Ureter (tissue), 1 donor: ENCODE measurements at places on chromosomes 1 and 21. TPM values are rescaled to one million over a fixed set of nuclear protein-coding genes. Genes with fewer than 3 reads are reported as not detected.

TMEM269 gene
- total RNA-seq: 0.18 TPM

DNA sequence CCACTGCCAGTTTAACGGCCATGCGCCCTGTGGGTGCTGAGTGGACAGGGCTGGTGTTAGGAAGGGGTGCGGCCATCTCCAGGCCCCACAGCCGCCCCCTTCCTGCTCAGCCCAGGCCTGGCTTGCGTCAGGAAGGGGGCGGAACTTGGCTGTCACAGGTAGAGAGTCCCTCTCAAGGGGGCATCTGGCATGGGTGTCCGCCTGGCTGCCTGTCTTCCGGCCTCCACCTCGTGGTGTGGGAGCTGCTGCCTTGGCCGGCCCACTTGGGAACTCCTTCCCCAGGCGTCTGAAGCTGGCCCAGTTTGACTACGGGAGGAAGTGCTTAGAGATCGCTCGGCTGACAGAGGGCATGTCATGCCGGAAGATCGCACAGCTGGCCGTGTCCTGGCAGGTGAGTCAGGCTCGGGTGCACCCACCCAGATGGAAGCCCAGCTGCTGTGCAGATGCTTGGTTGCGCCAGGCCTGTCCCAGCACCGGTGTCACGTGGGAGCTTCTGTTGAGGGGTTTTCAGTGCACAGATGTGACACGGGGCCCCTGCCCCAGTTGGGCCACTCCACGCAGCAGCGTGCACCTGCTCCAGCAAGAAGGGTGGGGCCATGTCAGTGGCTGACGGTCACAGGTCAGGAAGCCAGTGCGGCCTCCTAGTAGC is 9.1 kb upstream of the ATAD3B start:
- DNase-seq: peak; percentile 80

DNA sequence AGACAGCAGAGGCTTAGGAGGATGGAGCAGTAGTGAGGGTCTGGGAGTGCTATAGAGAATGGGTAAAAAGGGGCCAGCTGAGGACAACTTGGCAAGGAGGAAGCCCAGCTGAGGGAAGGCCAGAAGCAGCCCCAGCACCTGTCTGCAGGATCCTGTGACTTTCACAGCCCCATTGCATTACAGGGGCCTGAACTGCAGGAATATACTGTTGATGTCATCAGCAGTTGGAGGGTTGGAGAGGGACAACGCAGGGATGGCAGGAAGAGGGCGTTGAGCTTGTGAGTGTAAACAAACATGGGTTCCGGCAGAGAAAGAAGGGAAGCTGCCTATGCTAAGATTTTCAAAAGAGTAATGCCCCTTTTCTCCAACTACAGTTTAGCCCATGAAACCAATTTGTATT is 628.5 kb downstream of the SMYD3 start:
- DNase-seq: no peak

GRCh38 chr1:203641503-203641890 is 14.9 kb downstream of the ATP2B4 start:
- DNase-seq: no peak

GRCh38 chr1:211287218-211287617 is 28.1 kb downstream of the RCOR3 start:
- DNase-seq: no peak

DNA sequence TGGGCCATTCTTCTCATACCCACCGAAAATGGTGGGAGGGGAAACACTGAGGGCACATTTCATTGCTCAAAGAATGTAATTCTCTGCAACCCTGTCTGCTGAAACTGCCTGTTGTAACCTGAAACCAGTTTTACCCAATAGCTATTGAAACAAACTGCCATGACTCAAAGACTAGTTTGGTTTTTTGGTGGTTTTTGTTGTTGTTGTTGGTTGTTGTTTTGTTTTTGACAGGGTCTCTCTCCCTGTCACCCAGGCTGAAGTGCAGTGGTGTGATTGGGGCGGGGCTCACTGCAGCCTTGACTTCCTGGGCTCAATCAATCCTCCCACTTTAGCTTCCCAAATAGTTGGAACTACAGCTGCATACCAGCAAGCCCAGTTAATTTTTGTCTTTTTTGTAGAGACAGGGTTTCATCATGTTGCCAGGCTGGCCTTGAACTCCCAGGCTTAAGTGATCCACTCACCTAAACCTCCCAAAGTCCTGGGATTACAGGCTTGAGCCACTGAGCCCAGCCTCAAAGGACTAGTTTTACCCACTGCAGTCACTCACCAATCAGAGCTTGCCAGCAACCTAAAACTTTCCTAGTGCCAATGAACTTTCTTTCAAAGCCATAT is 2.1 kb upstream of the IPP start:
- no peak for DNase-seq

DNA sequence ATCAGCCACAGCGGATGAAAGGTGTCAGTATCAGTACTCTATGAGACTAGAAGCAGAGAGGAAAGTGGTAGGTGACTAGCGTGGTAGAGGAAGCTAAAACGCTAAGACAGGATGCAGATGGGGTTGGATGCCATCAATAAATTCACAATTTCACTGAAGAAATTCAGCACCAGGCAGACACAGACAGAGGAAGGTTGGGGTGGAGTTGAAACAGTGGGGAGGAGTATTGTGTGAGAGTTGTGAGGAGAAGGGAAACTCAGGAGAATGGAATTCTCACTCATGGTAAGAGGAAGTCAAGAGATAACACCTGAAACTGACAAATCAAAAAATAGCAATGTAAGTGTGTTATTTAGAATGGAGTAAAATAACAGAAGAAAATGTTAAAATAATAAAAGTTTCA is 208.5 kb upstream of the DAB1 start:
- DNase-seq: no peak

- DNase-seq: no peak
Measured at GRCh38 chr1:100382657-100383056, 30.4 kb downstream of the CDC14A start.

- DNase-seq: no peak
Measured at GRCh38 chr1:117594261-117594990, 11.4 kb upstream of the TENT5C start.

- DNase-seq: no peak
Measured at GRCh38 chr1:227370533-227371254, 52.4 kb upstream of the CDC42BPA start.

- DNase-seq: no peak
Measured at GRCh38 chr21:34800797-34801518, 132.2 kb downstream of the CLIC6 start.

GRCh38 chr1:26706315-26706714 is 10.5 kb downstream of the ARID1A start:
- DNase-seq: peak; percentile 28

SH3D21 gene
- 9.5 TPM for total RNA-seq

DNA sequence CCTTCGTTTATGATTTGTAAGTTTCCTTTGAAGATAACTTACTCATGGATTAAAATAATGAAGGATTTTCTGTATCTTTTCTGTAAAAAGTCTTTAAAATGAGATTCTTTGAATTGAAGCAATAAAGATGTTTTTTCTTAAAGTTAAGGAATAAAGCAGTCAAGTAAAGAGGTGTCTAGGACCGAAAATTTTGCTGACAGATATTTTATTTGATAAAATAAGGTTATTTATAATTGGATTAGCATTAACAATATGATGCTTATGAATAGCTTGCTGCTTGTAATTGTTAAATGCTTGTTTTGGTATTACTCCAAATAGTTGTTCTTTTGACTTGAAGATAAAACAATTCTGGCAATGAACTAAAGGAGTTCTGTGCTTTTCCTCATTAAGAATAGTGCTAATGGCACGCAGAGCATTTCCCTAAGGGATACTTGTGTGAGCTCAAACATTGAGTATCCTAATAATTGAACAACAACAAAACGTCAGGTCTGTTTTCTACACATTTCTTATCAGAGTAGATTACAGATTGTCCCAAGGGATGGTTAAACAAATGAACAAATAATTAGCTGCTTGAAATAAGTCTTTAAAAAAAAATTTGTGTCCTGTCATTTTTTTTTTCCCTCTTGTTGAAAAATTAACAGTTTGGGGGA is 16.6 kb downstream of the TSNAX start:
- no peak for DNase-seq

DNA sequence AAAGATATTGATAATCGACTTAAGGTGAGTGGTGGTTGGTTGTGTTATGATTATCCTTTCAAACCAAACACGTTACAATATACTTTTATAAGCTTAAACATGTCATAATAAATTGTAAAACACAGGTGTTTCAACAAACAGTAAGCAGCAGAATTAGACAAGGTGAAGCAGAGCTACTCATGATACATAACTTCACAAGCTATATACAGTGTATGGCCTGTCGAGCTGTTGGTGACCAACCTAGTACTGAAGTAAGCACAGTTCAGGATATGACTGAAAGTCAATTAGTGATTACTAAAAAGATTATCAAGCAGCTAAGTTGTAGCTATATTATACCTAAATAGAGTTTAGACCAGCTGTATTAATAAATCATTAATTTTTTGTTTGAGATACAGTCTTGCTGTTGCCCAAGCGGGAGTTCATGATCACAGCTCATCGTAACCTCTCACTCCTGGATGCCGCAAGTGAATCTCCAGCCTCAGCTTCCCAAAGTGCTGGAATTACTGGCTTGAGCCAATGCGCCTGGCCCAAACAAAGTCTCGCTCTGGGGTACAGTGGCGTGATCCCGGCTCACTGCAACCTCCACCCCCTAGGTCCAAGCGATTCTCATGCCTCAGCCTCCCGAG is 148.1 kb downstream of the EIF4G3 start:
- no peak for DNase-seq

DNA sequence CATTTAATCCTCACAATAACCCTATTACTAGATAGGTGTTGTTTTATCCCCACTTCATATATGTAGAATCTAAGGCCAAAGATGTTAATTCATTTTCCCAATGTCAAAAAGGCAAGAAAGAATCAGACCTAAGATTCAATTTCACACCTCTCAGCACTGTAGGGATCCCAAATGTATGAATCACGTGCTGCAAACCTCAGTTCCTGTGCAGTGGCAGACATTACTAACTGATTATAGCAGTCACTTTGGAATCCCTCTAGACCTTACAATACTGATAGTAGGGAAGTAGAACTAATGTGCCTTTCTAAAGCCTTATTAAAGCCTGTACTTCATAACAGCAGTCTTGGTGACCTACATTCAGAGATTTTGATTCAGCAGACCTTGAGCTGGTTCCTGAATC is 2.3 kb downstream of the C1orf87 start:
- no peak for DNase-seq

TMIGD3 gene
- 1.2 TPM for total RNA-seq

IQCC gene
- 2.5 TPM for total RNA-seq

DNA sequence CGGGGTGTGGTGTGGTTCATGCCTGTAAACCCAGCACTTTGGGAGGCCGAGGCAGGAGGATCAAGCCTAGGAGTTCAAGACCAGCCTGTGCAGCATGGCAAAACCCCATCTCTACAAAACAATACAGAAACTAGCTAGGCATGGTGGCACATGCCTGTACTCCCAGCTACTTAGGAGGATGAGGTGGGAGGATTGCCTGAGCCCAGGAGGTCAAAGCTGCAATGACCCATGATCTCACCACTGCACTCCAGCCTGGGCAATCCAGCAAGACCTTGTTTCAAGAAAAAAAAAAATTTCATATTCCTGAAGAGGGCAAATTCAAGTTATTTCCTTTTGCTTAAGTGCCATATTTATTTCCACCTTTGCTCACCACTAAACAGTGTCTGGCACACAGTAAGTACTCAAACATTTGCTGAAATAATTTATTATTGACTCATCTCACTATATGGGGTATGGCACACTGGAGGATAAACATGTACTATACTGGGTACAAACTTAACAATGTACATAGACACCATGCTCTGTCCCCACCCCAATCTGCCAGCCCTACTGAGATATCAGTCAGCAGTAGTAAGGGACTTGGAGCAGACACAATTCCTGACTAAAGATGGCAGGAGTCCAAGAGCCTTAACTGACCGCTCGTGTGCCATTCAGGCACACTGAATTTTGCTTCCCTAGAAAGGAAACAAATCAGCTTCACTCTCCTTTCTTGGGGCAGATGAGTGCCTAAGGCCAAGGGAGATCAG is 15.5 kb downstream of the MEAF6 start:
- no peak for DNase-seq

- DNase-seq: no peak
Measured at GRCh38 chr1:55560266-55560665, 345.1 kb upstream of the USP24 start.

DNA sequence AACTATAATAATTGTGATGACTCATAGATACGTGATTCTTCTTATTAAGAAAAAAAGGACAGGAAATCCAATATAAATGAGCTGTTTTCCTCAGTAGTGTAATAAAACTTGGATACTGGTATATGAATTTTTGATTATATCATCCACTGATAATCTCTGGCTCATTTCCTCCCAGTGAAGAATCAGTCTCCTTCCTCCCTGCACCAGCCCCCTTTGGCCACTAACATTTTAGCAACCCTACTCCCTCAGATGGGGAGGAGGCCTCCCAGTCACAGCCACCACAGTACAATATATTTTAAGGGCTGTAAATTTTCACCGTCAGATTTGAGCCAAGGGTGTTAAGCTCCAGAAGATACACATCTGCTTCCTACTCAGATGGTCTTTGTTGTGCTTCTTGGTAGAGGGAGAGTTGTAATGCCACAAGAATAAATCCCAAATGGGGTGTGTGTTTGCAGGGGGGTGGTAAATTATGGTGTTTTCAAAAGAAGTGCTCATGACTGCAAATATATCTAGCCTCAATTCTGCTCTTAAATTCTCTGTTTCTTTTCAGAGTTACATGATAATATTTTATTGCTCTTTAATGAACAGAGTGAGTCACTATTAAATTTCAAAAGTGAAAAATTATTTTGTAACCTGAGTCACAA is 153.5 kb downstream of the HLX start:
- DNase-seq: no peak
